ENCODE measurements at places on chromosomes 6 and 20.

DNA sequence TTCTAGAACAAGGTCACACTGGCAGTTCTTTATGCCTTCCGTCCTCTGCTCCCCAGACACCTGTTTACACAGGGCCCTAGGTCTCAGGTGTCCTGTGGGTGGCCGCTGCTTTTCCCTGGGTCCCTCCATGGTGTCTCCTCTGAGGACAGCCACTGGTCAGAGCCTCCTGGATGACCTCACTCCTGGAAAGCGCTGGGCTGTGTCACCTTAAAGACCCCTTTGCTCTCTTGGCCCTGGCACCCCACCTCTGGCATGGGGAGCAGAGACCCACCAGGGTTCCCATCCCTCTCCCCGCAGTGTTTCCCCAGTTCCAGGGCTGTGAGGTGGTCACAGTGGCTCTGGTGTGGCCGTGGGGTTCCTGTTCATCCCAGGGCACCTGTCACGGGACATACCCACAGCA lies 33.9 kb downstream of the NTSR1 start:
- no peak for DNase-seq

- DNase-seq = peak; percentile 73
Measured at GRCh38 chr20:62953839-62954703, 1.6 kb downstream of the SLC17A9 start.

DNA sequence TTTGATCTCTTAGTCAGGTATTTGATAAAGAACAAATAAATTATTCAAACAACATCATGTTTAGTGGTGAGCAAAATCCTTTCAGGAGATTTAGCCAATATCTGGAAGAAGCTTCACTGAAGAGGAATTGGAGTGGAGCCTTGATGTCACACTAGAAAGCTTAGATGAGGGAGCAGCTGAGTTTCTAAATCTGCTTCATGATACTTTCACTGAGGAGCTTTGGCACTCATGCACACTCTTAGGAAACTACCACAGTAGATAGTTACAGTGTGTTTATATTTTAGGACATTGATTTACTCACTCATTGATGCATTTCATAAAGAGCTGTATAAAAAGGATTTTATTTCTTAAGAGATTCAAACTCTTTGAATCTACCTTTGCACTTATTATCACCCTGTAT lies 366.2 kb upstream of the BTBD3 start:
- DNase-seq = no peak

- DNase-seq = no peak
Measured at GRCh38 chr6:48048451-48049146, 62.4 kb downstream of the PTCHD4 start.

- DNase-seq = no peak
Measured at GRCh38 chr6:35600659-35601125, 88.0 kb upstream of the TULP1 start.

DNA sequence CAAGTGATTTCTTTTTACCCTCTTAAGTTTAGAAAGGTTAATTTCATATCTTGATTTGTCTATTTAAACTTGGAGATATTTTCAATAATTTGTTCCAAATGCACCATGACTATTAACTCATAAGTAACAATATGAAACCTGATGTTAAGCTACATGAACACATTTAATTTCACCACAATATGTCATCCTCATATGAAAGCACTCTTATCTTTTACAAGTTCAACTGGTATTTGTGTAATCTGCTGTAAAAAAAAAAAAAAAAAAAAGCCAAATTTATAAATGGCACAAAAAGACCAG lies 110.4 kb downstream of the HFE start:
- no peak for DNase-seq

DNA sequence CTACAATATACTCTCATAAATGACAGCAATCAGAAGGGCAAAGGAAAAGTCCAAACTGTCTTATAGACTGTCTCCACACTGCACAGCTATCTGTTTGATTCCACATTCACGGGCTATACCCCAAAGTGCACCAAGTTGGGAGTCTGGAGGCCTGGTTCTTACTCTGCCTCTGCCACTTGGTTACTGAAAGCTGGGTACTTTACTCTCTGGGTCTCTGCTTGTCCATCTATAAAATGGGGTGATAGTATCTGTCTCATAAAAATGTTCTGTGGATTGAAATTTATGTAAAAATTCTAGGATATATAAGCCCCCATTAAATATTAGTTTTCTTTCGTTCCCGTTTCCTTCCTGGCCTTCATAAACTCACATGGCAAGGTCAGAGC lies 86.5 kb downstream of the CD164 start:
- DNase-seq = no peak
